ENCODE measurements at places on chromosomes 16 and 17. TPM values are rescaled to one million over a fixed set of nuclear protein-coding genes. Genes with fewer than 3 reads are reported as not detected.

Gene COL1A1
- total RNA-seq = 44.5 TPM

- H3K4me1 ChIP-seq = no peaks in the 10 kb centered on the region
- H3K27ac ChIP-seq = no peak overlapping the region
- no peaks in the 10 kb centered on the region for H3K36me3 ChIP-seq
- H3K27me3 ChIP-seq = no peaks in the 10 kb centered on the region
Measured at GRCh38 chr16:76204249-76204648, 73.0 kb upstream of the CNTNAP4 start.

DNA sequence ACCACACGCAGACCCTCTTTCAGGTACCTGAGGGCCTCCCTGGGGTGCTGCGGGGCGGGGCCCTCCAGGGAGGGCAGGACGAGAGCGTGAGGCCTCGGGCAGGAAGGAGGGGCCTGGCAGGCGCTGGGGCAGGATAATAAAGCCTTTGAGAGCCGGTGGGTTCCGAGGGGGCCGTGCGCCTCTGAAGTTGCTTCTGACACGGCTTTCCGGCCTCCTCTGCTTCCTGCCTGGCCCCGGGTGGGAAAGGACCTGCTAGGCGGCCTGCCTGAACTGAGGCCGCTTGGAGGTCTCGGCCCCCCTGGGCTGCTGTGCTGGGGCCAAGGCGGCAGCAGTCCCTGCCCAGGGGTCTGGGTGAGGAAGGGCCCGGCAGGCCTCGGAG is 10.4 kb downstream of the CENPX start:
- H3K4me1 ChIP-seq = no peaks in the 10 kb centered on the region
- H3K27ac ChIP-seq = no peak overlapping the region
- no peak overlapping the region for H3K4me3 ChIP-seq
- DNase-seq = no peak
- no peaks in the 10 kb centered on the region for H3K27me3 ChIP-seq
- H3K36me3 ChIP-seq = no peaks in the 10 kb centered on the region

DNA sequence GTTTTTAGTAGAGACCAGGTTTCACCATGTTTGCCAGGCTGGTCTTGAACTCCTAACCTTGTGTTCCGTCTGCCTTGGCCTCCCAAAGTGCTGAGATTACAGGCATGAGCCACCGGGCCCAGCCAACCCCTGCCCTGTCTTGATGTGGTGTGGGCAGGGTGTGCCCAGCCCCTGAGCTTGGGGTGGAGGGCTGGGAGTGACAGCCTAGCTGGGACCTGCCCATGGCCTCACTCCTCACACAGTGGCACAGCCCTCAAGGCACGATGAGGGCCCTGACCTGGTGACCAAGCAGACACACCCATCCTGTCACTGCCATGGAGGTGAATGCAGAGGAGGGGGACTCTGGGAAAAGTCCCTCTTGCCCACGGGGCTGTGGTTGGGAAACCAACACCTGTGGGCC is 3.0 kb downstream of the IL32 start:
- no peaks in the 10 kb centered on the region for H3K4me1 ChIP-seq
- DNase-seq = no peak

GRCh38 chr16:46729326-46729995 is 18.7 kb downstream of the MYLK3 start:
- H3K4me3 ChIP-seq = no peak overlapping the region
- H3K36me3 ChIP-seq = no peaks in the 10 kb centered on the region
- no peaks in the 10 kb centered on the region for H3K4me1 ChIP-seq

Measured in breast epithelium (tissue), 4 donors.